H7 (cell line): ENCODE measurements at places on chromosomes 1 and 21. TPM values are rescaled to one million over a fixed set of nuclear protein-coding genes. Genes with fewer than 3 reads are reported as not detected.

CENPS gene
- total RNA-seq, result 14.7 and 19.1 TPM in 2 replicates

TMCC2 gene
- total RNA-seq, result 13.6 and 19.3 TPM in 2 replicates

TBX15 gene
- 13.8 and 22.9 TPM in 2 replicates for total RNA-seq

AGMAT gene
- total RNA-seq, result 6.9 and 7.8 TPM in 2 replicates

RSPO1 gene
- 0.14 TPM in 1 of 2 replicates, not detected in the other for total RNA-seq

VWA5B1 gene
- 0.10 and 0.26 TPM in 2 replicates for total RNA-seq

HRNR gene
- total RNA-seq, result not detected in 2 replicates

PDC gene
- not detected in 2 replicates for total RNA-seq

GUCA2A gene
- not detected in 2 replicates for total RNA-seq

IL6R gene
- total RNA-seq, result 8.6 and 10.3 TPM in 2 replicates

AHCTF1 gene
- total RNA-seq, result 43.4 and 62.9 TPM in 2 replicates

HSPA6 gene
- 0.04 TPM in 1 of 2 replicates, not detected in the other for total RNA-seq

NR1I3 gene
- total RNA-seq, result not detected in 2 replicates

VHLL gene
- not detected in 2 replicates for total RNA-seq

HHAT gene
- total RNA-seq, result 1.0 and 1.4 TPM in 2 replicates

CD101 gene
- total RNA-seq, result 0.31 and 0.70 TPM in 2 replicates

S100B gene
- 0.10 TPM in 1 of 2 replicates, not detected in the other for total RNA-seq

DMRTA2 gene
- 0.10 TPM in 1 of 2 replicates, not detected in the other for total RNA-seq
